ENCODE measurements at places on chromosomes 1 and 21. TPM values are rescaled to one million over a fixed set of nuclear protein-coding genes. Genes with fewer than 3 reads are reported as not detected.
A peak's percentile ranks its signal among the peaks of the same experiment; 100 is the strongest.

DNA sequence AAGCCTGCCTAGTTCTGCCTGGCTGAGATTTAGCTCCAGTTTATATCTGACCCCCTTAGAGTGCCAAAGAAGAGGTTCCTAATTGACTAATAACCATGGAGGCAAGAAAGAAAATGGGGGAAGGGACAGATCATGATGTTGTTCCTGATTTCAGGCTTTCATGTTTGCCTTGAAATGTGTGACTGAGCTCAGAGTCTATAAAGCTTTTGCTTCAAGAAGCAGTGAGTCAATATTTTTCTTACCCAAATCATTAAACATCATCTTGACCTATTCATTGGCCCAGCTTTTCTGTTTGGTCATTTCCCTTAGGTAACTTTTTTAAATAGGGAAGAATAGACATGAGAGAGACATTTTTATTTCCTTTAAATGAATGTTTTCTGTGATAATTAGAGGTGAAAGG is 55.9 kb downstream of the HHAT start:
- DNase-seq, result no peak

GRCh38 chr1:168390271-168390670 is 109.6 kb downstream of the TBX19 start:
- DNase-seq, result no peak

DNA sequence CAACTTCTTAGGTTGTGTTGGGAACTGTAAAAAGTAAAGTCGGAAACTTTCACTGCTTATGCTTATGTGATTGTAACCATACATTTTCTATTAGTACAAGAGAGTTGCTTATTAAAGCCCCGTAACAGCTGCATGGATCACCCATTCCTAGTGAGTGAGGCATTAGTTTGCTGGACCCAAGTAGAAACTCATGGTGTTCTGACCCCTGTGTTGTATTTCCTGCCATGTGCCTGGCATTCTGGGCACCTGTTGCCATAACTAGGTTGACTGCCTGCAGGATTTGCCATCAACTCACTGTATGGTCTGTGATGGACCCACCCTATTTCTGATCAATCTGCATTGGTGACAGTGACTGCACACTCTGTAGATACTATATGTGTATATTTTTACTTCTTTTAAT is 173.0 kb downstream of the PGBD5 start:
- DNase-seq, result no peak

GRCh38 chr1:214416858-214417257 is 134.5 kb downstream of the PTPN14 start:
- no peak for DNase-seq

DNA sequence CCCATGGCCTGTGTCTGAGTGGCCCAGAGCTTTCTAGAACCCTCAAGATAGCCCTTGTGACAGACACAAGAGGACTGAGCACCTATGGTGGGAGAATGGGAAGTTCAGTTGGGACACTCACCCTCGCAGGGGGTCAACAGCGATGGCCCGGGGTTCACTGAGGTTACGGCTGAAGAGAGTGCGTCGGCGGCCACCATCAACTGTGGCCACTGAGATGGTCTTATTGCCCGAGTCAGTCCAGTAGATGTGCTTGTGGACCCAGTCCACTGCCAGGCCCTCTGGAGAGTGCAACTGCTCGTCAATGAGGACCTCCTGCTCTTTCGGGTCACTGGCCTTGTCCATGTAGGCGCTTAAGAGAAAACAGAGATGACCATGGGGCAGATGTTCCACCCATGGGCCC is 25.7 kb upstream of the MAGOH start:
- DNase-seq, result no peak

DNA sequence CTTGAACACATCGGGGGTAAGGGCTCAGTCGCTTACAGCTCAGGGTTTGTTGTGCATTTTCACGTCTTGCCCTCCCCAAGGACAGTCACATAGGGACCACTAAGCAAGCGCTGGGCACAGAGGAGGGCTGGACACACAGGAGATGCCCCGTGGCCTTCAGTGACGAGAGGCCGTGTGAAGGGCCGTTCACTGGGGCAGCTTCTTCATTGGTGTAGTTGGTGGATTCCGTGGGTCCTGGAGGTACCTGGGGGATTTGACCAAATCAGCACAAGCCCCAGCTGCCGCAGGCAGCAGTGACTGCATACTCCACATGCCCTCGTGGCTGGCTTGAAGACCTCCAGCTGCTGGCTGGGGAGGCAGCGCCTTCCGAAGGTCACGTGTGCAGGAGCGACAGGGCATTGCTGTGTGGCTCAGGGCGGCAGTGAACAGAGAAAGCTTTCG is 100.8 kb upstream of the C1orf174 start:
- DNase-seq, result peak; percentile 48

DNA sequence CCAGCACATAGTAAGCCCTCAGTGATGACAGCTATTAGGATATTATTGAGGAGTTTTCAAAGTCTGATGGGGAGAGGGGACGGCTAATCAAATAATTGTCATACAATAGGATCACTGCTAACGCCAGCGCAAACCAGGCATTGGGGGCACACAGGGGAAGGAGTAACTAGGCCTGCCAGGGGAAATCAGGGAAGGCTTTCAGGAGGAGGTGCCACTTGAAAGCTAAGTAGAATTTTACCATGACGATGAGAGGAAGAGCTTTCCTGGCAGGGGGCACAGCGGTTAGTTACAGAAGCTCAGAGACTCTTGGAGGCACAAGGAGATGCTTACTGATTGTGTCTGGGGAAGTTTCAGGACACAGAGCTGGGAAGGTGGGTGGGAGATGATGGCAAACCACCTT is 47.2 kb upstream of the LAPTM5 start:
- no peak for DNase-seq

DNA sequence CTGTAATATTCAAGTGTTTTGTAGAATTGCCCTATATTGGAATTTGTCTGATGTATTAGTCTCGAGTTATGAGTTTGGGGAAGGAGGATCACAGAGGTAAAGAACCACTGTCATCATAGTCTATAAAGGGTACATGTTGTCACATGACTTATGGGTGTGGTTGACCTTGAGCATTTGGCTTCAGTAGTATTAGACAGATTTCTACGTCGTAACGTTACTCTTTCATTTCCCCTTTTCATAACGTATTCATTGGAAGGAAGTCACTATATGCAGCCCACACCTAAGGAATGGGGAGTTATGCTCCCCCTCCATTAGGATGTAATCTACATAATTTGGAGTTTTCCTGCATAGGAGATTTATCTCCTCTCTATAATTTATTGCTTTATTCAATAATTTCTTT is 110.1 kb upstream of the VAV3 start:
- no peak for DNase-seq

Gene CRYBG2
- total RNA-seq, result not detected

Gene NR1I3
- total RNA-seq, result not detected

Gene RGS16
- total RNA-seq, result 14.1 TPM

Gene PYHIN1
- 7.8 TPM for total RNA-seq

Gene SCAMP3
- 44.0 TPM for total RNA-seq
